ENCODE measurements at places on chromosomes 4 and X. TPM values are rescaled to one million over a fixed set of nuclear protein-coding genes. Genes with fewer than 3 reads are reported as not detected.

ADGRG4 gene
- not detected for total RNA-seq

SMS gene
- total RNA-seq = 120 TPM

ZNF141 gene
- 85.4 TPM for total RNA-seq

ASMT gene
- not detected for total RNA-seq

SHROOM2 gene
- total RNA-seq = 21.9 TPM

PPP4R3C gene
- total RNA-seq = not detected
